ENCODE measurements at places on chromosomes 2 and 18. TPM values are rescaled to one million over a fixed set of nuclear protein-coding genes. Genes with fewer than 3 reads are reported as not detected.

GRCh38 chr2:143384111-143384510, 254.9 kb downstream of the ARHGAP15 start:
- DNase-seq = no peak

DNA sequence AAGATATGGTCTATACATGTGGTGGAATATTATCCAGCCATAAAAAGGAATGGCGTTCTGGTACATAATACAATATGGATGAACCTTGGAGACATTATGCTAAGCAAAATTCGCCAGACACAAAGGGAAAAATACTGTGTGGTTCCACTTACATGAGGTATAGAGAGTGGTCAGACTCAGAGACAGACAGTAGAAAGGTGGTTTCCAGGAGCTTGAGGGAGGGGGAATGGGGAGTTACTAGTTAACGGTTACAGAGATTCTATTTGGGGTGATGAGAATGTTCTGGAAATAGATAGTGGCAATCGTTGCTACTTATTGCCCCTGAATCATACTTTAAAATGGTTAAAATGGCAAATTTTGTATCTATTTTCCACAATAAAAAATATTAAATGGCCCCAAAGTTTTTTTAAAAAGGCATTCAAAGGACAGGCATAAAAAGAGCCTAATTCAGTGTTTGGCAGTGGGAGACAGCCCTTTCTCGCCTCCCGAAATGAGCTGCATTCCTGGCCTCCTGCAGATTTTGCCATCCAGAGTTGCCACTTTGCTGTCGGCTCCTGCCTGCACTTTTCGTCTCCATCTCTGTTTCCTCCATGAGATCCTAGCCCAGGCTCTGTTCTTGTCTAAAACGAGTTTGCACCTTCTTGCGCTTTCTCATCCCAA, 13.5 kb downstream of the TNFRSF11A start:
- no peak for DNase-seq

GRCh38 chr2:111702804-111703196, 181.2 kb downstream of the ANAPC1 start:
- no peak for DNase-seq

- DNase-seq = peak; percentile 8
Observed at GRCh38 chr2:79711098-79711497, 198.2 kb downstream of the CTNNA2 start.

DNA sequence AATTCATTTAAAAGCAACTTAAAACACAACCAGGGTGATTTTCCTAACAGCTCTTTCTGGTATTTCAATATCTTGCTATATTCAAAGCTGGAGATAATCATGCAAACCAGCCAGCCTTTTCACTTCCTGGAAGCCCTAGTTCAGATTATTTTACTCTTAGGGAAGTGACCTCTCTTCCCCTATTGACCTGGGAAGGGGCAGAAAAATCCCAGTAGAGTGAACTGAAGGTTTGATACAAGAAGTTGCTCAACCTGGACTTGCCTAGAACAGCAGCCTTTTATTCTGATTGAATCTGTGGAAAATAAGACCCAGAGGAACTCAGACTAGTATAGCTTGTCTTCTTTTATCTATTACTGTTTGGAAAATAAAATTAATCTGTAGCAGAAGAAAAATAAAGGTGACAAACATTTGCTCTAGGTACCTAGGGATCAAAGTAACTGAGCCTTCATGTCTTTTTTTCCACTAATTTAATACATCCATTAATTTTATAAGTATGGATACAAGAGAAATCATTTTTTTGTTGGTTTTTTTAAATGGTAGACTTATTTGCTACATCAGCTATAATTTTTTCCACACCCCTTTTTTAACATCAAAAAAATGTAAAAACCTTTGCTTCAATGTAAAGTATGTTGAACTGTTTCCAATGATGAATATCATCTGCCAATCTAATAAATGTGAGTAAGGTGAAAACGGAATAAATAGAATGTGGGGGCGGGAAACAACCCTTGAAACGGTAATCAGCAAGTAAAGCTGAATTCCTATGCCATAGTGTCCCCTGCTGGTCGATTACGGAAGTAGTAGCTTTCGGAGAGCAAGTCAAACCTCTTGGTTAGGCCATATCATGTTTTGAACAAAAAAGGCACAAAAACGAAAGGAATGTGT, 629.9 kb downstream of the NRXN1 start:
- peak; percentile 33 for DNase-seq

DNA sequence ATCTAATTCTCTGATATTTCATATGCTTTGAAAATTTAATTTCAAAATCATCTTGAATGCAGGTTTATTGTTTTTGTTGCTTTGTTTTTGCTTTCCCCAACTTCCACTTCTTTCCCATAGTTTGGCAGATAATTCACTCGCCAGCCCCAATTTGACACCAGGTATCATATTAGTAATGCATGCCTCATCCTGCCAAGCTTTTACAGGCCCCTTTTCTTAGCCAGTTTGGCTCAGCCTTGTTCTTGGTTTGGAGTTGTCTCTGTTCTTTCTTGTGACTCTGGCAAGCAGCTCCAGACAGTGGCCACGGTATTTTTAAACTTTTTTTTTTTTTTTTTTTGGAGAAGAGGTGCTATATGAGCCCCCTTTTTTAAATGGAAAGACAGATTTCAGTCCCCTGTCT, 65.3 kb downstream of the PMS1 start:
- DNase-seq = no peak

GRCh38 chr18:70931942-70932814, 643.3 kb downstream of the SOCS6 start:
- peak; percentile 79 for DNase-seq

DNA sequence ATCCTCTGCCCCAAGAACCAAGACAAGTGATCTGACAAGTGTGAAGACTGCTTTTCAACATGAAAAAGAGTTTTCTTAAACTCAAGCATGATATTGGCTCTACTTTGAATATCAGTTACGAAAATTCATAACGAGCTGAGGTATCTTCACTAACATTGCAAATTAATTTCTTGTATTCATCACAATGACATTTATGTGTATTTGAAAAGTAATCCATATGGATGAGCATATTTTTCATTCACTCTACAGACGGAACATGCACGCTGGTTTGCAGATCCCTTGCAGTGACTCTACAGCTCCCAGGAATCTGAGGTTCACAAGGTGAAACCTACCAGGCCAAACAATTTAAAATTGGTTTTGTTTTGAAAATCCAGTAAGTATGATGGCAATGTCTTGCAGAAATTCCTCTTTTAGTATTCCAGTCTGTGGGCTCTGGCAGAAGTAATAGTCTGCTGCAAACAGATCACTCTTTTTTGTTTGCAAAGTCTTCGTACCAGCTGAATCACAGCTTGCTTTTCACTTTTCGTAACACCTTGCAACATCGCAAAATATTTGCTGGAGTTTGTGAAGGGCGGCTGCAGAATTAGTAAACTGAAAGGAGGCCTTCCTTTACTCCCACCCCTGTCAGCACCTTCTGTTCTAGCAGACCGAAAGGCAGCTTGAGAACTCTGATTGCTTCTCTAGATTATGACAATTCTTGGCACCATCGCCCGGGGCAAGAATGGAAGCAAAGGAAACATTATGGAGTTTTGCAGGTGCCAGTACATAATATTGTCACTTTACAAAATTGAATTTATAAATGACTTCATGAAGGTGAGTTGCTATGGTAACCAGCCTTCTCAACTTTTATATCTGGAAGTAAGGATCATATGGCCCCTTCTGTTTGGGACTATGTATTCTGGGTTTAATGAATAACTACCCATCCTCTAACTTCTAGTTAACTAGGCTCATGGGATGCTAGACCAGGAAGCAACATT, 168.7 kb downstream of the TMEM247 start:
- DNase-seq = no peak

DNA sequence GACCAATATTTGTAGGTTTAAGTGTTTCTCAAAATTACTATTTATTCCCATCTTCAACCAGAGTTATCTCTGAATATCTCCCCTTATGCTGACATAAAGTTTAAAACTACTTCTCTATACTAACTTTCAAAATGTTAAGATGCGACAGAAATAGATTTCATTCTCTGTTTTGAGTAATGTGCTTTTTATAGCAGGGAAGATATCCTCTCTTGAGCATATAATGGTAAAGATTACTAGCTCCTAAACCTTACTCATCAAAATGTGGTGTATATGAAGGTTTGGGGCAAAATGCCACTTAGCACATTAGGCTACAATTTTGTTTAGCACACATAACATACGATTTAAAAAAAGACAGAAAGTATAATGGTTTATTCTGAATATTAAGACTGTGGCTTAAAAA, 54.4 kb downstream of the CWC22 start:
- no peak for DNase-seq

NTSR2 gene
- total RNA-seq = not detected

DNA sequence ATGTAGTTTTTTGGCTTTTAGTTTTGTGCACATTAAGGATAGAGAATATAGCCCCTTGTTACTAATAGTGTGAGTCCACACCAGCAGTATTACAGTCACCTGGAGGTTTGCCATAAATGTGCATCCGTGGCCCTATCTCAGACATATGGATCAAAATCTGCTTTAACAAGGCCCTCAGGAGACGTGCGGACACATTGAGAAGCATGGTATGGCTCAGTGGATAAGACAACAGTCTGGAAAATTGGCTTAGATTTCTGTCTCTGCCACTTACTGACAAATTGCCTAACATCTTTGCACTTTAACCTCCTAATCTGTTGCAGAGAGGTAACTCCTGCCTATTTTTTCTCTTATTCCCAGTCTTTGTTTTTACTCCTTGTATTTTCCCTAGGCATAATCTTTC, 307.2 kb upstream of the DLGAP1 start:
- no peak for DNase-seq

GRCh38 chr2:239953418-239954061, 71.6 kb downstream of the NDUFA10 start:
- peak; percentile 37 for DNase-seq

DNA sequence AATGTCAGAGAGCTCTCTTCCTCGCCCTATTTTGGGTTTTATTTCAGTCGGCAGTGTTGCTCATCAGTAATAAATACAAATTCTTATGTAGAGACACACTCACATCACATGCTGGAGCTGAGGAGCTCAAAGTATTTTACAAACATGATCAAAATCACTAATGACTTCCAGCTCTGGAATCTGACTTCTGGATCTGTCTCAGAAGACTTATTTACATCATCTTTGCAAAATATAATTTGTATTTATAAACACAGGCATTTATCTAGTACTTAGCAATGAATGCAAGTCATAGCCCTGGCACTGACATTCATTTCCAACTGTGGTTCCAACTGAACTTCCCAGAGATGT, 327.1 kb downstream of the NCKAP5 start:
- peak; percentile 49 for DNase-seq

DNA sequence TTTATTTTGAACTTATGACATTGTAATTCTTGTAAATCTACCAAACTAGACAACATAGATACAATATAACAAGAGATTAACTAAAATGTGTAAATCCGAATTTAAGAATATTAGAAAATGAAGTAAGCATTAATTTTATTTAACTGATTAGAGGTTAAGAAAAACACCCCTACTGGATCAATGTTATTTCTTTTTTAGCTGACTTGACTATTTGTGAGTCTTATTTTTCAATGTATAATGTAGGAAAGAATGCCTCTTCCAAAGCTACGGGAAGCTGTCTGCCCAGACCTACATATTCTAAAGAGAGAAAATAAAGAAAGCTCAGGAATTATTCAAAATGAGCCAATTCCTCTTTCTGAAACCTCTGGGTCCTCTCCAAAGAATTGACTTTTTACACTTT, 490.8 kb upstream of the CDH7 start:
- no peak for DNase-seq

DNA sequence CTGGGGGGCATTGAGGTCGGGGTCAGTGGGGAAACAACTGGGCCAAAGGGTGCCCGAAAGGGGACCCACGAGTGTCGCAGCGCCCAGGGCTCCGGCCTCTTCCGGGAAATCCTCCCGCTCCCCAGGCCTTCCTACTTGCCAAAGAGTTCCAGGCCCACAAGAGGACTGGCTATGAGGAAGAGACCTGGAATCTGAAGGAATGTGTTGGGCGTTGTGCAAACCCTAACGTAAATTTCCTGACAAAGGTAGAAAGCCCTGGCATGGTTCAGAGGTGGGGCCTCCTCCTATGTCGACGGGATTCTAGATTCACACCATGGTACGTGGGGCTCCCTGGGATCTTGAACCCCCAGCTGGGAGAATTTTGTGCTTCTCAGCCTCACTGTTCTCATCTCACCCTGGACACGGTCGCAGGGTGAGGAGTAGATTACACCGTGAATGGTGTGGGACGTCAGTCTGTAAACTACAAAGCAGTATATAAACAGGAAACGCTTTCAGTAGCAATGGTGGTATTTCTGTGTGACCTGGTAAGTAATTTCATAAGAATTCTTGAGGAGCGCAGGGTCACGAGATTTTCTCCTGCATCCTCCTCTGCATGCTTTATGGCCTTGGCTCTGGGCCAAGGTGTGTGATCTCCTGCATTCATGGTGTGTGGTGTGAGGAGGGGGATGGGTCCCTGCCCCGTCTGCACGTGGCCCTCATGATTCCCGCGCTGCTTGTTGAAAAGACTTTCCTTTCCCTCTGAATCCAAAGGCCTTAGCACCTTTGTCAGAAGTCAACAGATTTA, 868 bp downstream of the HSBP1L1 start:
- peak; percentile 62 for DNase-seq

- no peak for DNase-seq
Observed at GRCh38 chr18:52553441-52553840, 213.4 kb downstream of the DCC start.

GRCh38 chr2:168736649-168737445, 65.6 kb upstream of the NOSTRIN start:
- no peak for DNase-seq

DNA sequence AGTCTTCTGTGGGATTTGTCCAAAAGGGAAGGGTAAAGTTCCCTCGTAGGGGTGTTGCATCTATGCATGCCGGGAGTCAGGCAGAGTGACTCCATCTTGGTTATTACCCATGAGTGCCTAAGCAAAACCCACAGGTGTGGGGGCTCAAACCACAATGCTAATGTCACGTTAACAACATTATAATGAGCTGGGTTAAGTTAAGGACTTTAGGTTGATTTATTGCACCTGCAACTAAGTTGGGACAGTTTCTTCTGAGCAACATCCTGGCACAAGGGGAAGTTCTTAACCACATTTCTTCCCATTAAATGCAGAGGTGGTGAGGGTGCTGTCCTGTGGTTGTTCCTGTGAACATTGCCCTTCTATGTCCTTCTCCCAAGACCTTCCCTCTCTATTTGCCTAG, 1596.8 kb upstream of the SLC39A10 start:
- no peak for DNase-seq

DNA sequence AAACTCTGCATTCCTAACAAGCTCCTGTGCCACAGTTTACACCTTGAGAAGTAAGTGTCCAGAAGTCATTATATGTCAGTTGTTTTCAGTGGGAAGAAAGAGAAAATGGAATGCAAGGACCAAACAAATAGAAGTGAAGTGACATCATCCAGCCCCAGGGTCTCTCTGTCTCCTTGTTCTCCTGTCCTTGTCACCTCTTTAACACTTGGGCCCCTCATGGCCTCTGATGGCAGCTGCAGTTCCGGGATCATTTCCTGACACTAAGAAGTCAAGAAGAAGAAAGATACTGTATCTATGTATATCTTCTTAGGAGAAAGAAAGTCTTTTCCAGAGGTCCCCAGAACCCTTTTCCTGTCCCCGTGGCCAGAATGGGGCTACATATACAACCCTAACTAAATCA, 2.8 kb upstream of the CFAP221 start:
- no peak for DNase-seq

CNDP1 gene
- total RNA-seq = not detected

SLC30A3 gene
- total RNA-seq = 0.09 TPM
